Kidney (tissue), 22 donors: ENCODE measurements at places on chromosomes 4 and X.

DNA sequence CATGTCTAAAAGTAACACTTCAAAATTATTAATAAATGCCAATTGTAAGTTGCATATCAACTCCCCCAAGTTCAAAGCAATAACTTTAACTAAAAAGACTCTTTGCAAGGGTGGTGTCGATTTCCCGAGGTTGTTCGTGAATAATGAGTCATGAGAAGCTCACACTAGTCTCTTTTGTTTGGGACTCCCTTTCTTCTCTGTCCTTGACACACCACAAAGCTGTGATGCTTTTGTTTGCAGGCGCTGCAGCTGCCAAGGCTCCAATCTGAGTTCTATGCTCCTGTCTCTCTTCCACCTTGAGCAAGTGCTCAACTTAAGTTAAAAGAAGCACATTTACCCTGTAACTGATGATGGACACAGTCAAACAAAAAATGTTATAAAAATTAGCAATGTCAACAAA, 65.9 kb downstream of the FAT1 start:
- DNase-seq, result no peak

GRCh38 chrX:20354505-20354904, 87.8 kb upstream of the RPS6KA3 start:
- DNase-seq, result no peak

- peak; percentile 27 for DNase-seq
These were observed 543.0 kb downstream of the SPRY1 start for GRCh38 chr4:123939621-123940020.

GRCh38 chr4:146252969-146253611, 38.8 kb downstream of the REELD1 start:
- DNase-seq, result no peak

GRCh38 chr4:40857956-40858355, 108.2 kb downstream of the NSUN7 start:
- no peak for DNase-seq

- DNase-seq, result no peak
These were observed 133.1 kb downstream of the KDR start for GRCh38 chr4:54992266-54992665.

- no peak for DNase-seq
These were observed 27.0 kb upstream of the FAM47B start for GRCh38 chrX:34915463-34916225.

GRCh38 chr4:123301923-123302322, 94.7 kb upstream of the SPRY1 start:
- no peak for DNase-seq

GRCh38 chr4:2900741-2901140, 57.1 kb downstream of the ADD1 start:
- DNase-seq, result no peak

DNA sequence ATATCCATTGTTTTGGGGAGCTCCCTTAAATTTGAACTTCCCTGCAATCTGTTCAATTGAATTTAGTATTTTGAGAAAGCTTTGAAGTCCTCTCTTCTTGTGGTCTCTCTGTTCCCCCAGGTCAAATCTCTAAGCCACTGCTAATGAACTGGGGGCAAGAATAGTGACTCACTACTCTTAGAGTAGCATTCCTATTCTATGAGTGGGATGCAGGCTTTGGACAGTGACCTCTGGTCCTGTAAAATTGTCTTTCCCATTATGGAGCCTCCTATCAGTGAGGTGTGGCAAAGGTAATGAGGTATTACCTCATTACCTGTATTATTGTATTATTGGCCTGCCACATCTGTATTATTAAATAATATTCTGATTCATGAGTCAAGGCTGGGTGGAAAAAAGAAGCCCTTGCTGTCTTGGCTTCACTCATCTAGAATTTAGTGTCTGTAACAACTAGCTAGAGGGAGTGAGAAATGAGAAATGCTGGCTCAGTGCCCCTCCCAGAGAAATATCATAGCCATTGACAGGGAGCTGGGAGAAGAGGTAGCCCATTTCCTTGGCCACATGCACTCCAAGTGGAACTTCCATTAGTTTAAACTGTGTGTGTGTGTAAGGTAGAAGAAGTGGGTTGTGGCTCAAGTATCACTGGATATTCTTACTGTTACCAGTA, 393.9 kb upstream of the CTSO start:
- no peak for DNase-seq

GRCh38 chr4:149605601-149606378, 209.9 kb downstream of the IQCM start:
- DNase-seq, result no peak

GRCh38 chr4:152408514-152409327, 127.2 kb downstream of the FBXW7 start:
- no peak for DNase-seq

DNA sequence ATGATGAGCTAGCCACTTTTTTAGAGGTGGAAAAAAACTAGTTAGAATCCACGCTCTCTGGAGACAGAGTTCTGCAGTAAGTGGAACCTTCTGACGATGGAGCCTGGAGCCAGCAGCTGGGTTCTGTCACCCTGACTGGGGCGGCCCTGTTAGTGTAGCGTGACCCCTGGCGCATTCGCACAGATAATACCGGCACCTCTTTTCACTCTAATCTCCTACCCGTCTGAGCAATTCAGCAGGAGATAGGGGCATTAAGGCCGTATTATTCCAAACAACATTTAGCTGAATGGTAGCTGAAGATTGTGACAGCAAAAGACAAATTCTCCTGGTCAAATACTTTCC, 292.6 kb downstream of the FBXO8 start:
- peak; percentile 84 for DNase-seq

DNA sequence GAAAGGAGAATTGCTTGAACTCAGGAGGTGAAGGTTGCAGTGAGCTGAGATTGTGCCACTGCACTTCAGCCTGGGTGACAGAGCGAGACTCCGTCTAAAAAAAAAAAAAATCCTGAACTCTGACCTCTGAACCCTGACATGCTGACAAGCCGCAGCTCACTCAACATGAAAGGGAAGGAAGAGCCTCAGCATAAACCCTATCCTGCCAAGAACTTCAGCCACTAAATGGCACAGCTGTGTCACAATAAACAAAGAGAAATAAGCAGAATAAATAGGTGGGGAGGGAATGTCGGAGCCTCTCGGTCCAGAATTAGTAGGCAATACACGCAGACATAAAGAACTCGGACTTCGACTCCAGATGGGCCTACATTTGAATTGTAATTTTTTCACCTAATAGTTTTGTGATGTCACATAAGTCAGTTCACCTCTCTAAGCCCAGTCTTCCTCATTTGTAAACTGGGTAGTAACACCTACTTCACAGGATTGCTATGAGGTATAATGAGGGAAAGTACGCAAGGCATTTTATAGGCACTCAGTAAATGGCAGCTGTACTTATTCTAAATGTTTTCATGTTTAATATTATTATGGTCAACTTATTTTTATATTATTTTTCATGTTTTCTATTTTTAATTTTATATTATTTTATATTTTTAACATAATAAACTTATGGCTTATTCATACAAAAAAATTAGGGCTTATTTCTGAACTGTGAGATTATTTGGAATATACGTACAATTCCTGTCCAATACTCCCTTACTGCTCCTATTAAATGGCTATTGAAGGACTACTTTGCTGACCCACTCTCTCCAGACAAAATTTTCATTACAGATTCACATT, 243.4 kb downstream of the SCFD2 start:
- no peak for DNase-seq

- DNase-seq, result no peak
These were observed 85.4 kb downstream of the RPS3A start for GRCh38 chr4:151184523-151185458.

DNA sequence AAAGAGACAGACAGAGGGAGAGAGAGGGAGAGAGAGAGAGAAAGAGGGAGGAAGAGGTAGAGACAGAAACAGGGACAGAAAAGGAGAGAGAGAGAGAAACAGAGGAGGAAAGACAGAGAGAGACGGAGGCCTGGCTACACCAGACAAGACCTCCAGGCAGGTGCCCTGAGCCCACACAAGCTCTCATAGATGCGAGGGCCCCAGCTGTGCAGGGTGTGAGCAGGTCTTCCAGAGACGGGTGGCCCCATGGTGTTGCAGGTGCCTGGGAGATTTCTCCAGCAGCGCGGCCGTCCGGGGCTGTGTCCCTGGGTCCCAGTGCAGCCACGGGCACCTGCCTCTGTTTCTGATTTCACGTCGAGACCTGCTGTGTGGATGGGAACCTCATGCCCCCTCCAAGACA, 253.0 kb downstream of the SHOX start:
- no peak for DNase-seq

DNA sequence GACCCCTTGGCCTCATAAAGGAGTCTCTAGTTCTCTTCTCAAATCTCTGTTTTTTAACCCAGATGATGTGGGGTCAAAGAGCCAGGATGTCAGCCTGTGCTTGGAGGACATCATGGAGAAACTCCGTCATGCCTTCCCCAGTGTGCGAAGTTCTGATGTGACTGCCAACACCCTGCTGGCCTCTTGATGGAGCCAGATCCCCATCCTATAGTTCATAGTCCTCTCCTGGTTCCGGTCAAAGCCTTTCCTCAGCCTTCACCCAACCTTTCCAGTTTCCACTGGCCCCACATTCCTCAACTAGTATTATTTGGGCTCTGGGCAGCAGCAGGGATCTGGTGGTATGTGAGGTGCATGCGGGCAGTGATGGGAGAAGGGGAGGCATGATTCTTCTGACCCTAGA, 30.7 kb downstream of the TAF7L start:
- DNase-seq, result no peak

- DNase-seq, result no peak
These were observed 395 bp downstream of the RAB28 start for GRCh38 chr4:13483768-13484121.
